ENCODE measurements at places on chromosomes 5 and 9.

DNA sequence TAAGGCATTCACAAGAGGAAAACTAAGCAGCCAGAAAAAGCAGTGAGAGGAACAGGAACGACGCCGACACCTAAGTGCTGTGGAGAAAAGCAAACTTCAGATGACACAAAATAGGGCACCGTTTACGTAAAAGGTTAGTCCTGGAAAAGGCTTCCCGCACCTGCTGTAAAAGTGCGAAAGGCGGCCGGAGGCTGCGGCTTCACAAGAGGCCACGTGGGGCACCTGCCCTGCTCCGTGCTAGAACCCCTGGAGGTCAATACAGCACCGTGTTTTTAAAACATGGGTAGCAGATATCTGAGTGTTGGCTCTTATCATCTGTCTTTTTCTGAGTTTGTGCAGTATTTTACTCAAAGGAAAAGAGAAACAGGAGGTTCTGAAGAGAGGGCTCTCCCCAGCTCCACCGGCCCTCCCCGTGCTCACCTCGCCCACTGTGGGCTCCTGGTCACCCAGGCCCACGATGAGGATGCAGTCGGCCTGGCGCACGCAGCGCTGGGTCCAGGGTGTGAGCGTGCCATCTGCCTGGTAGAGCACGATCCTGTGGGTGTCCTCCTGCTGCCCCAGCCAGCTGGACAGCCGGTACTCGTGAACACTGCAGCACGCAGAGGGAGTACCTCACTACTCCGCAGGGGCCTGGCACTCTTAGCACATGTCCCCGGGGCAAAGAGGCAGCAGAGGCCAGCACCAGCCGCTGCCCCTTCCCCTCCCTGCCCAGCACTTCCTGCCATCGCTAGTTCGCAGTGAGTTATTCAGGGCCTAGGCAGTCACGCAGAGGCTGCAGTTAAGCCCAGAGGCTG, 21.0 kb upstream of the NSMF start:
- DNase-seq, result no peak

GRCh38 chr5:56307714-56308333, 74.7 kb upstream of the ANKRD55 start:
- DNase-seq, result no peak

DNA sequence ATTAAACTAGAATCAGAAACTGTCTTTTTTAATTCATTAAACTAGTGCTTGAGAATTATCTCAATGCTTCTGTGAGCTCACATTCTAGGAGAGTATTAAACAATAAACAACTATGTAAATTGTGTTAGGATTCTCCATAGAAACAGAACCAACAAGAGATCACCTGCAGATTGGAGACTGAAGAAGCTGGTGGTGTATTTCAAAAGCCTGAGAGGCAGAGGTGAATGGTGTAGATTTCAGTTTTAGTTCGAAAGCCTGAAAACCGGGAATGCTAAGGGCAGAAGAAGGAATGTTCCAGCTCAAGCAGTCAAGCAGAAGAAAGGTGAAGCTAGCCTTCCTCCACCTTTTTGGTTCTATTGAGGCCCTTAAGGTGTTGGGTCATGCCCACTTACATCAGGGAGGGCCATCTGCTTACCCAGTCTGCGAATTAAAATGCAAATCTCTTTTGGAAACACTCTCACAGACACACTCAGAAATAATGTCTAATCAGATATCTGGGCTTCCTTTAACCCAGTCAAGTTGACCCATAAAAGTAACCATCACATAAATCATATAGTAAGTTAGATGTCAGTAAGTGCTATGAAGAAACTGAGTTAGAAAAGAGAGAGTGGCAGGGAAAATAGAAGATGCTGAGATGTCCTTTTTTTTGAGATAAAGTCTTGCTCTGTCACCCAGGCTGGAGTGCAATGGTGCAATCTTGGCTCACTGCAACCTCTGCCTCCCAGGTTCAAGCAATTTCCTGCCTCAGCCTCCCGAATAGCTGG, 291.5 kb downstream of the ARRDC3 start:
- no peak for DNase-seq

DNA sequence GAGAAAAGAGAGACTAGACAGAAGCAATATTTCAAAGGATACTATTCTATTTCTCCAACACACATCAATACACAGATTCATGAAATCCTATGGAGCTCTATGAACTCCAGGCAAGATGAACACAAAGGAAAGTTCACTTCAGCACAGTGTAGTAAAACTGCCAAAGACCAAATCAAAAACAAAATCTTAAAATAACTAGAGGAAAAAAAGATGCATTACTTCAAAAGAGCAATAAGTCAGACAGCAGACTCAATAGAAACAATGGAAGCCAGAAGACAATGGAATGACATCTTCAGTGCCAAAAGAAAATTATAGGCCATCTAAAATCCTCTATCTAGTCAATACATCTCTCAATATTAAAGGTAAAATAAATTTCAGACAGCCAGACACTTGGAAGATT, 205.3 kb upstream of the TBC1D2 start:
- no peak for DNase-seq

DNA sequence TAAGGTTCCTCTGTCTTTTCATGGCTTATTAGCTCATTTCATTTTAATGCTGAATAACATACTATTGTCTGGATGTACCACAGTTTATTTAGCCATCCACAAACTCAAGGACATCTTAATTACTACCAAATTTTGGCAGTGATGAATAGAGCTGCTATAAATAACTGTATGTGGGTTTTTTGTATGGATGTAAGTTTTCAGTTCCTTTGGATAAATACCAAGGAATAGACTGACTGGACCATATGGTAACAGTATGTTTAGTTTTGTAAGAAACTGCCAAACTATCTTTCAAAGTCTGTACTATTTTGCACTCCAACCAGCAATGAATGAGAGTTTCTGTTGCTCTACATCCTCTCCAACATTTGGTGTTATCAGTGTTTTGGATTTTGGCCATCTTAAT, 38.7 kb downstream of the SCAMP1 start:
- no peak for DNase-seq

GRCh38 chr5:132055808-132056609, 4.4 kb upstream of the IL3 start:
- no peak for DNase-seq

GRCh38 chr5:103422756-103423155, 139.8 kb downstream of the NUDT12 start:
- no peak for DNase-seq

- no peak for DNase-seq
These were observed 17.5 kb downstream of the TMEM161B start for GRCh38 chr5:88251048-88251711.
